Stimulated activated CD4-positive, alpha-beta T cell treated with anti-CD3 and anti-CD28 coated beads, Interleukin-12 subunit alpha, Interleukin-12 subunit beta, amount 100 ng/mL, for 48 hours (primary cell): ENCODE measurements at places on chromosomes 1 and 21.

DNA sequence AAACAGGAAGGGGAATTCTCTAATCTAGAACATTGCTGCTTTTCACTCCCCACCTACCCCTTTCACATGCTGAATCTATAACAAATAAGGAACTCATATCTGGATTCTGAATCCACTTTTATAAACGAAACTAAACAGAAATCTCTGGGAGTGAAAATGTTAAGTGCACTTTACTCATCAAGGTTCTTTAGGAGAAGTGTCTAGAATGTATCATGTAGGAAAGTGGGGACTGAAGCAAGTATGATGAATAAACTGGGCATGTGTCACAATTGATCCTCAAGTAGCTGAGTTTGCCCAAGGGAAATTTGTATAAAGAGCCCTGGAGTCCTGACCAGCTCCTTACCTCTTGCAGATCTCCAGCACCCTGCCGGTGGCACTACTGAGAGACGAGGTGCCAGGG lies 19.8 kb downstream of the AVPR1B start:
- DNase-seq: no peak

GRCh38 chr1:39266269-39266668 lies 61.8 kb downstream of the MACF1 start:
- no peak for DNase-seq

DNA sequence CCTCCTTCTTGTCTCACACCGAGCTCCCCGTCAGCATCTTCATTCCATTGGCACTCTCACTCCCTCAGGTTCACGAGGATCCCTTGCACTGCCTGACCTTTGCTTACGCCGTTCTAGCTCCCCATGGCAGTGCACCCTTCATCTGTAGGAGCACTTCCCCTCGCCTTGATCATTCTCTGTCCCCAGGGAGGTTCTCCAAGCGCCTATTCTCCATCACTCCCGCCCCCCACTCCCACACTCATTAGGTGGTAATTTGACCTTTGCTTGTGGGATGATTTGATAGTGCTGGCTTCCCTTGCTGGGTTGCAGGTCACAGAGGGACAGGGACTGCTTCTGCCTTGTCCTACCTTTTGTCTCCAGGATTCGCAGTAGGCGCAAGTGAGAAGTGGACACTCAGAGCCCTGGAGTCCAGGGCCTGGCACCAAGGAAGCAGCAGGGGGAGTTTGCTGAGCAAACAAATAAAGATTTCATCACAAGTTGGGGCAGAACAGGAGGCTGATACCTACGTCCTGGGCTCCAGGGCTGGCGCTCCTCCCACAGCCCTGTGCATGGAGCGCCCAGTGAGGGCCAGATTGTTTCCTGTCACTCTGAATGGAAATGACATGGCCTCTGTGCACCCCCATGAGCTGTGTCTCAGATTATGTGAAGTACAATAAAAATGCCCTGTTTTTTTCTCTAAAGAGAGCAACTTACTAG lies 82.0 kb upstream of the RUNX3 start:
- DNase-seq: no peak

DNA sequence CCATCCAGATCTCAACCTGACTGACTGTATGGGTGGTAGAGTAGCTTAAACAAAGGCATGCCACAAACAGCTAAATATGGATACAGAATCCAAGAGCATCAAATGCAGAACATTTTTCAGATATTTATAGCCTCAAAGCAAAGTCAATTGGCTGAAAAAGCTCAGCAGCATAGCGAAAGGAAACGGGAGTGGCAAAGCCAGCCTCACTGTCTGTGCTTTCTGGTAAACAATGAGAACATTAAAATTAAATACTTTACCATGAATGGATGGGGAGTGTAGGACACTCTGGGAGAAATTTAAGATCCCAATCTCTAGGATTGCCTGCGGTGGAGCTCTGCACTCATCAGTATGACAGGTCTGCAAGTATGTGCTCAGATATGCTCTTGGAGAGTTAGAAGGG lies 4.4 kb downstream of the RASAL2 start:
- DNase-seq: no peak

- DNase-seq: no peak
Observed at GRCh38 chr1:64212031-64212430, 8.6 kb downstream of the UBE2U start.

DNA sequence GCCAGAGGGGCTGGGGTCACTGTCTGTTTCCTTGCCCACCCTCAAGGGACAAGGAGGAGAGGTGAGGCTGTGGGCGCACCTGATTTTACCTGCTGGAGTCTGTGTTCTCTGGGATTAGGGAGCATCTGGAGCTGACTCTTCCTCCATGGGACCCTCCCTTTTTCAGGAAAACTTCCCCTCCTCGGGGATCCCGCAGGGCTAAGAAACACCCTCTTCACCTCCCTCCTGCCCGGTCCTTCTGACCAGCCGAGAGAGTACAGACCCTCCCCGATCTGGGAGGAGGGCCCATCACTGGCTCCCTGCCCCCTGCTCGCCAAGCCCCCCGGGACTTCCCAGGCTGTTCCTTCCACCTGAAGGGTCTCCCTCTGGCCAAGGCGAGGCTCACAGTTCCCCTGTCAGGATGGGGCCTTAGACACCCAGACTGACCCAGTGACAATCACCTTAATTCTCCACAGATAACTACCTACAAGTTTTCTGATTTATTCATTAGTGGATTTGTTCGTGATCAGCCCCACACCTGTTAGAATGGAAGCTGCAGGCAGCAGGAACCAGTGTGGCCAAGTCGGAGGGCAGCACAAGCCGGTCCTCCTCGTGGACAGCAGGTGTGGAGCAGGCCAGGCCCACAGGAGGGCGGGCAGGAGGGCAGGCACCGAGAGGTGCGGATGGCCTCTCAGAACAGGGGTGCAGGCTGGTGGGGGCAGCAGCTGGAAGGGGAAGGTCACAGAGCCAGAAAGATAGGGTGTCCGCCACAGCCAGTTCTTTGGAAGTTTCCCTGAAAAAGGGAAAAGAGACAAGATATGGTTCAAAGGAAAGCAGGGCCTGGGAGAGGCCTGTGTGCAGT lies 15.9 kb upstream of the SAMD11 start:
- no peak for DNase-seq

- DNase-seq: no peak
Observed at GRCh38 chr1:75588779-75589475, 22.0 kb downstream of the SLC44A5 start.

GRCh38 chr1:240005997-240006650 lies 85.6 kb upstream of the FMN2 start:
- no peak for DNase-seq

GRCh38 chr1:8560611-8561544 lies 243.0 kb downstream of the SLC45A1 start:
- no peak for DNase-seq

DNA sequence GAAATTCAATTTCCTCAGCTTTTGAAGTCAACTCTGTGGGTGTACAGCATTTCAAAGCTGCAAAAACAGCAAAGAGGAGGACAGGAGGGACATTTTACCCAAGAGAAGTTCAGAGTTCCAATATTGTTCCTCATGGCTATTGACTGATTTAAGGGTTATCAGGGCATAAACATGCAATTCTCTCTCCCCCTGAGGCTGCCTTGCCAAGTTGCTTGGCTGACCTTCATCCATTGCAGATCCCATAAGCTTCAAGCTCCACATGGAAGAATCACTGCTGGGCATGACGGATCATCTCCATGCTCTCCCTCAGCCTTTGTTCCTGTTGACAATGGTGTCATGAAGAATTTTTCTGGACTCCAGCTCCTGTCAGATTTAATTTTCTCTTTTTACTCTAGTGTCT lies 115.2 kb upstream of the SERBP1 start:
- DNase-seq: no peak

DNA sequence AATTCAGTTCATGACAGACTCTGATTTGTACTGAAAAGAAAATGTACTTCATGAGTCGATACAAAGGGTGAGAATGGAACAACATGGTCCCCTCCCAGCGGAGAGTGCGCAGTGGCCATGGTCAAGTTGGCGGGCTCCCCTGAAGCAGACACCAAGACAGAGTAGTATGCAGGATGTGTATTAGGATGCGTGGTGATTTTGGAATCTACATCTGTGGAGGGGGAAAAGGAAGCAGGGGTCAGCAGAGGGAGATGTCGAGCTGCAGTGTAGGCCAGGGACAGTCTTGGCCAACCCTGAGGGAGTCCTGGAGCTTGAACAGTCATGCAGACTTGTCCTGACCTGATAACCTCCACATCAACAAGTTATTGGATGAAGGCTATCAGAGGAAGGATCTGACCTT lies 481.0 kb downstream of the OMA1 start:
- no peak for DNase-seq

DNA sequence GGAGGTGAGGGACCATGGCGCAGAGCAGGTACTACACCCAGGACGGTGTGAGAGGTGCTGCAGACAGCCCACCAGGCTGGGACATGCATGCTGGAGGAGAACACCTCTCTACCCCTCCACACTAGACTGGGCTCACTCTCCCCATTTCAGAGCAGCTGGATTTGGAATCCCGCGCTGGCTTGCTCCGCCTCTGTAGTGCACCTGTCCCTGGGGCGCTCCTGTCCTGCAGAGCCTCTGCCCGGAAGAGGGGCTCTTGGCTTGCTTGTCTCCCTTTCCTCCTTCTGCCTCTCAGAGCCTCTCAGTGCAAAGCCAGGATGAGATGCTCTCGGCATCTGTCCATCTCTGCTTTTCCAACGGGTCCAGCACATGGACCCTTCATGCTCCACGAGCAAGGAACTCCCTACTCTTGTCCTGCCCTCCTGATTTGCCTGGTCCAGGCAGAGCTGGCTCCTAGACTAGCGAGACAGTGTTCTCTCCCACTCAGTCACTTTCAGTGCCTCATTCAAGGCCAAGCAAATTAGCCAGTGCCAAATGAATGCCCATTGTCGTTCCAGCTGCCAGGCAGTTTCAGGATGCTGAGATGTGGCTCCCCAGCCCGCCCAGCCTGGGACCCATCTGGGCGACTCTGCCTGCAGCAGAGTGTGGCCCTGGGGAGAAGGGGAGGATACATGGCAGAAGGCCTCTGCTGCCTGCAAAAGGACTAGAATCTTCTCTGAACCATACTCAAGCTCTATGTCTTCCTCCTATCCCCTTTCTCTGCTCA lies 33.7 kb downstream of the CDCA8 start:
- DNase-seq: no peak

- peak; percentile 58 for DNase-seq
Observed at GRCh38 chr1:159076438-159077119, at the start of gene AIM2. TSS of gene AIM2 (minus strand) at chr1:159076766. CDS start at chr1:159073499, 3,267 bp downstream.

DNA sequence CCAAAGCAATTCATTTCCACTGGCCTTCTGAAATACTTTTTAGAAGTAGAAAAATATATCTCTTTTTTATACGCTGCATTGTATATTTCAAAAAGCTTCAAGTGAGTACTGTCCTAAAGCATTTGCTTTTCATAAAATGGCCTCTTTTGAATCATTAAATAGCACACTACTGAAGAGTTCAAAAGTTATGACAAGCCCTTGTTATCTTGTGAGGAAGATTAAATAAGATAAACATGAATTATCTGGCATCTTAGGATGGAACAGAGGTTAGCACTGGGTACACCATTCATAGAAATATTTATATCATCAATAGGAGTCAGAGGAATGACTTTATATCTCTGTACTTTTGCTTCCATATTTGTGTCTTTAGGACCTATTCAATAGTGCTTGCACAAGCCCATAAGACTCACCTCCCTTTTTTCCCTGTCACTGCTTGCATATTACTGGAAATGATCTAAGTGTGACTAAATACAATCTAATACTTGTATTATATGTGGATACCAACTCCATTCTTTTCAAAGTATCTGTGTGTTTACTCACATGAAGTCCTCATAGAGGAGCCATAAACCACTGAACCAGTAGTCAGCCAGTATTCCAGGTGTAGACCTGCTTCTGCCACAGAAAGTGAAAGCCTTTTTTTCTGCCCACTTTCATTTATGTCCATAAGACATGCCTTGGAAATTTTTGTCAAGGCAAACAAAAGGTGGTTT lies 274.2 kb upstream of the C1orf105 start:
- no peak for DNase-seq

- no peak for DNase-seq
Observed at GRCh38 chr1:71862756-71863155, 419.6 kb downstream of the NEGR1 start.

- DNase-seq: peak; percentile 61
Observed at GRCh38 chr1:91754348-91754747, 131.6 kb downstream of the TGFBR3 start.

DNA sequence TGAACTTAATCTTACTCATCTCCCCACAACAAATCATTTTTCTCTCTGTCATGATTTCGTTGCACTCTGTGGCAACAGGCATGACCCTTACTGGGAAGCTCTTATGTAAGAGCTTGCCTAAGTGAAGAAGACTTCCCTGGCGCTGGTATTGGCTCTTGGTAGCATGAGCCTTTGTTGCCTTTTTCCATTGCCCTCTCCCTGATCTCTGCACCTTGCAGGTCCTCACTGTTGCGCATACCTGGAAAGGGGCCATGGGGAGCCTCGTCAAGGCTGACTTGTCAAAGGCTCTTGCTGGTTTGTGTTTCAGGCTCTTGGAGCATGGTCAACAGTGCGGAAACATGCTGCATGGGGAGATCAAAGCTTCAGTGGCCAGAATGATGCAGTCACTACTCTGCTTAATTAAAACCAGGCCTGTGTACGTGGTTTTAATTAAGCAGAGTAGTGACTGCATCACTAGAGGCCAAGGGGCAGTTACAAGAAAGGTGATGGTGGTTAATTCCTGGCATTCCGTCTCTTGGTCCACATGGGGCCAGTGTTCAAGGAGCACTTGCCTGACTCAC lies 141.3 kb downstream of the SPATA46 start:
- DNase-seq: no peak

GRCh38 chr21:36765229-36765628 lies 66.3 kb downstream of the SIM2 start:
- no peak for DNase-seq

GRCh38 chr1:223038288-223039006 lies 104.6 kb downstream of the TLR5 start:
- DNase-seq: no peak

DNA sequence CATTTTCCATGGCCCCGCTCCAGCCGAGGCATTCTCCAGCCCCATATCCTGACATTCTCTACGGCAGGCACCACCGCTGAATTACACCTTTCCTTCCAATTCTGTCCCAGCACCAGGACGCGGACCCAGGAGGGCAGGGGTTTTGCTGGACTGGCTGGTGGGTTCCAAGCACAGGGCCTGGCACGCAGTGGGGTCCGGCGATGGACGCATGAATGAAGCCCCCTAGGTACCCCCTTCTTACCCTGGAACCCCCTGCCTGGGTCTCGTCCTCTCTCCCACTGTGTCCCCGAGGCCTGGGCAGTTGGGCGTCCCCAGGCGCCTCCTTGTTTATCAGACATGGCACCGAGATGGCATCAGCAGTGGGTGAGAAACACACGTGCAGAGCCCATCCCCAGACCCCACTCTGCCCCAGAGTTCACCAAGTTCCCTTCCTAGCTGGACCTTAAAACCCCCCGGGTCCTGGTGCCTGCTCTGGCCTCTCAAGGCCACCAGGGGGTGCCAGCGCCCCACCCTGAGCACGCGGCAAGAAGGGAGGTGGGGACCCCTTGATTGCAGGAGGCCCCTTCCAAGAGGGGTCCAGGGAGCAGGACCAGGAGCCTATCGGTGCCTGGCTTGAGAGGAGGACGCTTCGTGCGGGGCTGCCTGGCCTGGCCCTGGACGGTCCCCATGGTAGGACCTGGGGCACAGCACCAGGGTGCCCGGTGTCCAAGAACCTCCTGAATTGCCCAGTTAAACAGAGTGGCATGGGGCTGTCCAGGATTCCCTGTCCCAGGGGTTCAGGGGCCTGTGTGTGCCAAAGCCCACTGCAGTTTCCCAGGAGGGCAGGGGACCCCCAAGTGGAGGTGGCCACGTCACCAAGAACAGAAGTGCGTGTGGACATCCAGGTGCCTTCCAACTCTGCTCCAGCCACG lies 46.1 kb downstream of the MEGF6 start:
- DNase-seq: peak; percentile 11

- DNase-seq: no peak
Observed at GRCh38 chr1:233957691-233958090, 53.2 kb downstream of the SLC35F3 start.

GRCh38 chr1:94654031-94654430 lies 112.5 kb upstream of the F3 start:
- no peak for DNase-seq
